ENCODE measurements at places on chromosomes 11 and 22. TPM values are rescaled to one million over a fixed set of nuclear protein-coding genes. Genes with fewer than 3 reads are reported as not detected.
A peak's percentile ranks its signal among the peaks of the same experiment; 100 is the strongest.

- no peak for DNase-seq
These were observed 1.9 kb downstream of the TMEM45B start for GRCh38 chr11:129817534-129818051.

- DNase-seq = peak; percentile 71
These were observed at the start of gene PARVB for GRCh38 chr22:44024288-44024921. PARVB (plus strand) TSS chr22:44024302; CDS start chr22:44024340, 38 bp downstream.

DNA sequence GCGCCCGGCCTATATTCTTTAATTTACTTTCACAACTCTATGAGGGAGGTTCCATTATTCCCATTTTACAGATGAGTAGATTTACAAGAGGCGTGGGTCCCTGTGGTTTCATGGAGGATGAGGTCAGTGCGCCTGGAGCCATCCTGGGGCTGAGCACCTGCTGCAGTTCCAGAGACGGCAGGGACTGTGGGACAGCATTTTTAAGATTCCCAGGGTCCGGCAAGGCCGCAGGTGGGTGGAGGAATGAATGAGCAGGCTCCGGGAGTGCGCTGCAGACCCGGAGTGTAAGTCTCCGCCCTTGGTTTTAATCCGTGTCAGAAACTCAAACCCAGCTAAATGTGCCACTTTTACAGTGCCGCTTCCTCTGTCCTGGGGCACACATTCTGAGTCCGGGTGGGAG is 4.1 kb upstream of the CHRM1 start:
- DNase-seq = no peak

GRCh38 chr11:28491431-28491830 is 383.2 kb downstream of the METTL15 start:
- DNase-seq = no peak

Gene ROBO3
- 4.5 TPM for total RNA-seq

- no peak for DNase-seq
These were observed 7.0 kb downstream of the PPM1F start for GRCh38 chr22:21945453-21946261.

Gene C1QTNF4
- not detected for total RNA-seq

- DNase-seq = no peak
These were observed 57.0 kb upstream of the CD5 start for GRCh38 chr11:61045271-61045670.

DNA sequence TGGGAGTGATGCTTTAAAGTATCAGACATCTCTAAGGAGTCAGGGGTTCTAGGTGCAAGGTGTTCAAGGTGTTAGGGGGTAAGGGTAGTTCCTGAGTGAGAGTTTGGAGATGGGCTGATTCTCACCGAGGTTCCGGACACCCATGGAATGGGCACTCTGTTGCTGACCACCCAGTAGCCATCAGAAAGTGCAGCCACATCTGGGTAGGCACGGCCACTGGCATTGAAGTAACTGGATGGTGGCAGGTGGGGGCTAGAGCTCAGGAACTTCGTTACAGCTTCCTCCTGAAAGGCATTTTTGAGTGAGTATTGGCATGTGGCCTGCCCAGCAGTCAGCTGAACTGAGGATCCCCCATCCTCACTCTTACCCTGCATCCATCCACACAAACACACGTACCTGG is 3.0 kb upstream of the TAF10 start:
- DNase-seq = no peak

- no peak for DNase-seq
These were observed 174.9 kb upstream of the C11orf87 start for GRCh38 chr11:109247071-109247470.

DNA sequence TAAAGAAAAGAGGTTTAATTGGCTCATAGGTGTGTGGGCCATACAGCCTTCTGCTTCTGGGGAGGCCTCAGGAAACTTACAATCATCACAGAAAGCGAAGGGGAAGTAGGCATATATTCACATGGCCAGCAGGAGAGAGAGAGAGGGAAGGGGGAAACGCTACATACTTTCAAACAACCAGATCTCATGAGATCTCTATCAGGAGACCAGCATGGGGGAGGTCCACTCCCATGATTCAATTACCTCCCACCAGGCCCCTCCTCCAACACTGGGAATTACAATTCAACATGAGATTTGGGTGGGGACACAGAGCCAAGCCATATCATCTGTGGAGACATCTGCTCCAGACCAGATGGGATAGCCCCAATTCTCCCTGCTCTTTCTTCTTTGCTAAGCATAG is 866.0 kb downstream of the BRD1 start:
- no peak for DNase-seq

- no peak for DNase-seq
These were observed 178.2 kb downstream of the GRIK4 start for GRCh38 chr11:120689596-120690275.

GRCh38 chr22:39317084-39317774 is 2.2 kb downstream of the RPL3 start:
- DNase-seq = no peak

Data from left ventricle myocardium superior (tissue), 1 donor.